ENCODE measurements at places on chromosomes 5 and 9. TPM values are rescaled to one million over a fixed set of nuclear protein-coding genes. Genes with fewer than 3 reads are reported as not detected.

The MELK gene
- total RNA-seq: 10.5 TPM

The TMOD1 gene
- total RNA-seq: 17.2 TPM

The FCN2 gene
- 1.2 TPM for total RNA-seq

The TTC39B gene
- total RNA-seq: 17.5 TPM

The GPRIN1 gene
- 0.93 TPM for total RNA-seq

The GPR21 gene
- 7.9 TPM for total RNA-seq

The NUTM2G gene
- not detected for total RNA-seq

The RGS14 gene
- 21.0 TPM for total RNA-seq
